Hair follicular keratinocyte (primary cell): ENCODE measurements at places on chromosomes 16 and 17. TPM values are rescaled to one million over a fixed set of nuclear protein-coding genes. Genes with fewer than 3 reads are reported as not detected.

Gene KRTAP4-6
- total RNA-seq, result not detected in 2 replicates

Gene CCL16
- total RNA-seq, result not detected in 2 replicates

Gene CHST6
- 1.1 and 3.0 TPM in 2 replicates for total RNA-seq

Gene TAT
- not detected in 2 replicates for total RNA-seq

Gene KRT20
- total RNA-seq, result not detected in 2 replicates

Gene CDR2L
- 11.9 and 20.4 TPM in 2 replicates for total RNA-seq

Gene GDPD3
- total RNA-seq, result 0.08 and 0.55 TPM in 2 replicates

Gene HCRT
- not detected in 2 replicates for total RNA-seq

Gene BPTF
- 12.2 and 16.6 TPM in 2 replicates for total RNA-seq

Gene EXOC3L1
- total RNA-seq, result 0.08 TPM in 1 of 2 replicates, not detected in the other

Gene BTBD17
- total RNA-seq, result not detected in 2 replicates

Gene TRPV3
- total RNA-seq, result 1.4 and 5.1 TPM in 2 replicates

Gene GPRC5B
- total RNA-seq, result not detected in 2 replicates

Gene RNF222
- 0.04 and 0.70 TPM in 2 replicates for total RNA-seq

Gene ERN2
- not detected in 2 replicates for total RNA-seq

Gene KCNH6
- not detected in 2 replicates for total RNA-seq

Gene KCTD13
- 17.1 and 19.8 TPM in 2 replicates for total RNA-seq

Gene TEKT1
- not detected in 2 replicates for total RNA-seq

Gene FSCN2
- total RNA-seq, result not detected in 2 replicates

Gene ZFPM1
- total RNA-seq, result 1.2 and 1.5 TPM in 2 replicates

Gene RBFOX1
- not detected in 2 replicates for total RNA-seq

Gene TELO2
- total RNA-seq, result 12.0 and 22.9 TPM in 2 replicates

Gene TPSG1
- total RNA-seq, result not detected in 2 replicates

Gene KRT31
- 0.23 TPM in 1 of 2 replicates, not detected in the other for total RNA-seq

Gene ZG16B
- total RNA-seq, result 0.23 and 0.31 TPM in 2 replicates

Gene KCNJ18
- total RNA-seq, result not detected in 2 replicates

Gene SEPTIN12
- not detected in 2 replicates for total RNA-seq

Gene CMTM4
- 13.7 and 13.9 TPM in 2 replicates for total RNA-seq

Gene MPV17L
- total RNA-seq, result 0.16 and 1.5 TPM in 2 replicates

Gene TNFRSF13B
- total RNA-seq, result not detected in 2 replicates

Gene TRAPPC2L
- total RNA-seq, result 33.3 and 50.0 TPM in 2 replicates

Gene FBXW10B
- 0.08 and 0.53 TPM in 2 replicates for total RNA-seq

Gene KLHDC4
- 14.8 and 28.3 TPM in 2 replicates for total RNA-seq

Gene LYRM1
- 26.6 and 52.9 TPM in 2 replicates for total RNA-seq

Gene AGRP
- not detected in 2 replicates for total RNA-seq

Gene CREBBP
- total RNA-seq, result 7.6 and 11.9 TPM in 2 replicates

Gene KRTAP3-1
- total RNA-seq, result not detected in 2 replicates

Gene PSME3
- 80.7 and 143 TPM in 2 replicates for total RNA-seq

Gene NETO2
- 20.8 and 30.7 TPM in 2 replicates for total RNA-seq

Gene RAMP2
- total RNA-seq, result 2.3 TPM in 1 of 2 replicates, not detected in the other

Gene PHKB
- total RNA-seq, result 31.4 and 34.0 TPM in 2 replicates

Gene CRHR1
- not detected in 2 replicates for total RNA-seq

Gene METRN
- total RNA-seq, result 119 and 198 TPM in 2 replicates

Gene DPEP2
- total RNA-seq, result not detected in 2 replicates

Gene SAP30BP
- total RNA-seq, result 50.4 and 65.7 TPM in 2 replicates

Gene SHISA9
- under 0.01 and 0.30 TPM in 2 replicates for total RNA-seq

Gene HSPB9
- total RNA-seq, result not detected in 2 replicates

Gene ARL5C
- not detected in 2 replicates for total RNA-seq

Gene HOXB4
- total RNA-seq, result not detected in 2 replicates

Gene DNAJA3
- total RNA-seq, result 53.5 and 69.5 TPM in 2 replicates

Gene E2F4
- 81.8 and 112 TPM in 2 replicates for total RNA-seq

Gene ODAD4
- total RNA-seq, result 0.39 and 1.6 TPM in 2 replicates

Gene NAGS
- 17.1 TPM in 2 replicates for total RNA-seq
